ENCODE measurements at places on chromosomes 6 and 20. TPM values are rescaled to one million over a fixed set of nuclear protein-coding genes. Genes with fewer than 3 reads are reported as not detected.

Gene NKX2-2
- total RNA-seq = not detected

Gene TRERF1
- 2.9 TPM for total RNA-seq

Gene BPIFB3
- not detected for total RNA-seq

Gene SLC22A3
- total RNA-seq = 2.3 TPM

Gene BPIFB4
- not detected for total RNA-seq

Gene GPLD1
- 0.28 TPM for total RNA-seq

Gene WFDC10B
- not detected for total RNA-seq
